ENCODE measurements at places on chromosomes 11 and 22. TPM values are rescaled to one million over a fixed set of nuclear protein-coding genes. Genes with fewer than 3 reads are reported as not detected.

DNA sequence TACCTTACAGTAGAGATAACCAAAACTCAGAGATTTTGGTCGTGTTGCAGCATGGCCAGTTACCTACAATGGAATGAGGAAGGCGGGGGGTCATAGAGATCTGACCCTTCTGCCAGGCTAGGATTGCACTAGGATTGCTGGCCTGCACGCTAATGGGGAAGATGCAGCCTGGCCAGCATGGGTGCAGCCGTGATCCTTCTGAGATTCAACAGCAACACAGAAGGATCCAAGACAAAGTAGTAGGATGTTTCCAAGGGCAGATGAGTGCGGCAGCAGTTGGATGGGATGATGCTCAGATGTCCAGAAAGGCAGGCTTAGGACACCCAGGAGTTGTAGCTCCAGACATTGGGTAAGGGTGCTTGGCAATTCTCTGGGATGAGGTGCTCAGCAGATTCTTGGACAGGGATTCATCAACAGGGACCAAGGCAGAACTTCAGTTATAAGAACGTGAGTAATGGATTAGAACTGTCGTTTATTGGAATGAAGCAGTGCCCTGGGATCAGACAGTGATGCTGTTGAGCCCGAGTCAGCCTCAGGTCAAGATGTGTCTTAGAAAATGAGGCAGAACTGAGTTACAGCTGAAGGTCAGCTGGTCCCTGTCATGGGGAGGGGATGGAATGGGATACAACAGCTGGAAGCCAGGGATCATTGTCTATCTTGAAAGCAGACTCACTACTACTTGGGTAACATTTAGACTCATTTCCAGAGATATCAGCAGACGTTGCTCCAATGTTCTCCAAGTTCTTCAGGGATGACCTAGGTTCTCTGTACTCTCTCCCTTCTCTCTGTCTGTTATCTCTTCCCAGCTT, 71.0 kb downstream of the PARVA start:
- no peak overlapping the region for H3K27ac ChIP-seq
- no peaks in the 10 kb centered on the region for H3K4me1 ChIP-seq
- no peak overlapping the region for H3K4me3 ChIP-seq

- no peak overlapping the region for H3K27ac ChIP-seq
- DNase-seq: no peak
- peaks cover 14% of the 10 kb centered on the region for H3K4me1 ChIP-seq
- no peak overlapping the region for H3K4me3 ChIP-seq
Observed at GRCh38 chr11:44982496-44983062, 31.9 kb upstream of the TP53I11 start.

PICALM gene
- total RNA-seq: 169 TPM

TOM1 gene
- total RNA-seq: 53.0 TPM

DNA sequence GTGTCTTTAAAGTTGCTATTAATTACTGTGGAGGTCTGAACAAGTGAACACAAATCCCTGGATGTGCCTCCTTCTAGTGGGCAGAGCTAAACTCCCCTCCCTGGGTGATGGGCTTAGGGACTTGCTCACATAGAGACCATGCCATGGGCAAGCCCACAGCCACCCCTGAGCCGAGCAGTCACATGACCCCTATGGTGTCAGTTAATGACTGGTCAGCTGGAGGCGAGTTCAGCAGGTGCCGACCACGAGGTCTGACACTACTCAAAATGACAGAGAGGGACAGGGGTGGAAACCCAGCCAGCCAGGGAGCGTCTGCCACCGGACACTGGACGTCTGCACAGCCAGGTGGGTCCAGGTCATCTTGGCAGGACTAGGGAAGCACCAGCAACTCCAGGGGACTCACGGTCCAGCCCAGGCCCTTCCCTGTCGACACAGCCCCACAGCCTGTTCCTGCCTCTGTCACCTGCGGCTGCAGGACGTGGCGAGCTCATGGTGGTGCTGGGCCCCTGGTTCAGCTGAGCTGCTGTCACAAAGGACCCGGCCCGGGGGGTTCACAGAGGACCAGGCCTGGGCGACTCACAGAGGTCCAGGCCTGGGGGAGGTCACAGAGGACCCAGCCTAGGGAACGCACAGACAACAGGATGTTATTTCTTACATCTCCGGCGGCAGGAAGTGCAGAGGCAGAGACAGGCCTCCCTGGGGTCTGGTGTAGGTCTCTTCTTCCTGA, 135.0 kb downstream of the BRD1 start:
- no peak overlapping the region for H3K4me3 ChIP-seq
- no peak for DNase-seq
- no peaks in the 10 kb centered on the region for H3K36me3 ChIP-seq
- no peak overlapping the region for H3K27ac ChIP-seq

SYT7 gene
- 114 TPM for total RNA-seq

DNA sequence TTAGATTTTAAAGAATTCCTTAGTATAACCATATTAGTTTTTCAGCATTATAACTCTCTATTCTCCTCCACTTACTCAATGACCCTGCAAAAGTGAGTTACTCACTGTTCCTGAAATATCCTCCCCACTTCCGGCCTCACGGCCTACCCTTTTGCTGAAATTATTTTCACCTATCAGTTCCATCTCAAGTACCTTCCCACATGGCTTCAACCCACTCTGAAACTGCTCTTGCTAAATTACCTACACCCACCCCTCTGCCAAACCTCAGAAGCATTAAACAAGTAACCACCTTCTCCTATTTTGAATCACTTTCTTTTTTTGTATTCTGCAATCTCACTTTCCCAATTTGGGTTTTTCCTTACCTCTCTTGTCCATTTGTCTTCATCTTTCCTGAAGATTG, 37.7 kb downstream of the OR5P2 start:
- H3K36me3 ChIP-seq: no peaks in the 10 kb centered on the region
- no peaks in the 10 kb centered on the region for H3K4me1 ChIP-seq
- no peak overlapping the region for H3K27ac ChIP-seq

SPI1 gene
- 14.2 TPM for total RNA-seq

GPHA2 gene
- not detected for total RNA-seq

DNA sequence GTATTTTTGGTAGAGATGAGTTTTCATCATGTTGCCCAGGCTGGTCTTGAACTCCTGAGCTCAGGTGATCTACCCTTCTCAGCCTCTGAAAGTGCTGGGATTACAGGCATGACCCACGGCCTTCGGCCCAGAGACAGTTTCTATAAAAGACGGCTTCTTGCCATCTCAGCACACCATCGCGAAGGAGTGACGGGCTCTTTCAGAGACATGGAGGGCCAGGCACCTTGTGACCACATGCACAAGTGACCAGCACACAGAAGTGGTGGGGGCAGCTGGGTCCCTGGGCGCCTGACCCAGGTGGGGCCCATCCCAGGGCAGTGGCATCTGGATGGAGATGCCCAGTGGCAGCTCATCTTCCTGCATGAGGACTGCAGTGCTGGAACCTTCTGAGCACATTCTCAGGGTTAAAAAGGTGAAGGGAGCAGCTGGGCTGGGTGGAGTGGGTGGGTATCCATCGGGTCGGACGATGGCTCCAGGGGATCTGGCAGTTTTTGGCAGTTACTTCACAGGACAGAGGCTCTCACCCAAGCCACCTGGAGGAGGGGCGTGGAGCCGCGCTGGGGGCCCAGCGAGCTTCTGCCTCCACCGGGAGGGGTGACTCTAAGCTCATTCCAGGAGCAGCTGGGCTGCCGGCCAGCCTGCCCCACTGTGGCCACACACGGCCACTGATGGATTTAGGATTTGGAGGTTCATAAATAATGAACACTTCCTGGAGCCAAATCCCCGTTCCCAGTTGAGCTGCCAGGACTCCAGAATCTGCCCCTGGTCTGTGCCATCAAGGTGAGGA, 373.0 kb downstream of the CTTN start:
- no peaks in the 10 kb centered on the region for H3K27me3 ChIP-seq
- no peak for DNase-seq
- H3K4me1 ChIP-seq: no peaks in the 10 kb centered on the region
- H3K4me3 ChIP-seq: no peak overlapping the region

DNA sequence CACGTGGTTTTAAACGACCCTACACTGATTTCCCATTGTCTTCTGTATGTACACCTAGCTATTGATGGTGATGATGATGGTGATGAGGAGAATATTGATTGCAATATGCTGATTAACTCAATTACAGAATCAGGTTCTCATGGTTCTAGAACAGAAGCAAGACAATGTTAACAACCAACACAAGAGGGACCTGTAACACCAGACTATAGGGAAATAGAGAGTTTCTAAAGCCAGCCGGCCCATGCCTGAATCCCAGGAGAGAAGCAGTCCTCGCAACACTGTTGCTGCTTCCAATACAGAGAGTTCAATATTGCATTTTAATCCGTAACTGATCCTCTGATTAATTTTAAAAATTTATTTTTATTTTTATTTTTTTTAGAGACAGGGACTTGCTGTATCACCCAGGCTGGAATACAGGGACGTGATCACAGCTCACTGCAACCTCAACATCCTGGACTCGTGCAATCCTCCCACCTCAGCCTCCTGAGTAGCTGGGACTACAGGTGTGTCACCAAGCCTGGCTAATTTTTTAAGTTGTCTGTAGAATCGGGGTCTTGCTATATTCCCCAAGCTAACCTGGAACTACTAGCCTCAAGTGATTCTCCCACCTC, 22.2 kb upstream of the UBASH3B start:
- no peak overlapping the region for H3K4me3 ChIP-seq
- no peak for DNase-seq
- H3K4me1 ChIP-seq: no peaks in the 10 kb centered on the region
- no peaks in the 10 kb centered on the region for H3K36me3 ChIP-seq
- H3K27me3 ChIP-seq: no peaks in the 10 kb centered on the region

BIRC3 gene
- 1.4 TPM for total RNA-seq

GRCh38 chr11:102244681-102245409, 72.4 kb upstream of the BIRC3 start:
- H3K36me3 ChIP-seq: no peaks in the 10 kb centered on the region
- H3K27ac ChIP-seq: no peak overlapping the region
- H3K4me1 ChIP-seq: peaks cover 3% of the 10 kb centered on the region
- no peak for DNase-seq

DNA sequence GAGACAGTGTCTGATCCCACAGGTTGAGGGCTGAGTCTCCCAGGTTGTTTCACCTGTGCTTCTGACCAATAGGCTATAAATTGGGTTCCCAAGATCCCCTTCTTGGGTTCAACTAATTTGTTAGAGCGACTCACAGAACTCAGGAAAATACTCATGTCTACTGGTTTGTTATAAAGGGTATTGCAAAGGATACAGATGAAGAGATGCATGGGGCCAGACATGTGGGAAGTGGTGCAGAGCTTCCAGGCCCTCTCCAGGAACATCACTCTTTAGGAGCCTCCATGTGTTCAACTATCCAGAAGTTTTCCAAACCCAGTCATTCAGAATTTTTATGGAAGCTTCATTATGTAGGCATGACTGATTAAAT, 4.7 kb downstream of the KLHL22 start:
- peaks cover 4% of the 10 kb centered on the region for H3K4me1 ChIP-seq
- no peak overlapping the region for H3K27ac ChIP-seq
- no peak for DNase-seq
- H3K4me3 ChIP-seq: no peak overlapping the region
- no peaks in the 10 kb centered on the region for H3K27me3 ChIP-seq

DNA sequence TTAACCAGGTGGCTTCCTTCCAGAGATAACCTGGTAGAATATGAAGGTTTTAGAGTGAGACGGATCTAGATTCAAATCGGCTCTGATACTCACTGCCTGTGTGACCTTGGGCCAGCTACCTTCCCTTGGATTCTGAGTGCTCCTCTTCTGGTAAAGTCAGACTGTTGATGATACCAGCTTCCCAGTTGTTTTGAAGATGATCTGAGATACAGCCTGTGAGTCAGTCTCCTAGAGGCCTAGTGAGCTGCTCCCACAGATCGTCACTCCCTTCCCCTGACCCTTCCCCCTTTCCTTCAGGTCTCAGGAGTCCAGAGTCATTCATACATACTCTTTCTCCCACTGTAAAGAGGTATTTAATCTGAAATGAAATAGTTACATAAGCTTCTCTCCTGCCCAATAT, 207.8 kb downstream of the GRIK4 start:
- no peak for DNase-seq
- H3K27me3 ChIP-seq: peaks cover 2% of the 10 kb centered on the region
- H3K36me3 ChIP-seq: no peaks in the 10 kb centered on the region
- no peaks in the 10 kb centered on the region for H3K4me1 ChIP-seq
- no peak overlapping the region for H3K27ac ChIP-seq

CECR2 gene
- total RNA-seq: 2.1 TPM

GRCh38 chr11:6440906-6441358, at the start of gene HPX:
Gene HPX (minus strand): TSS chr11:6440987. CDS start chr11:6440963, 24 bp downstream.
- peak within 1 kb of the TSS; percentile 97 for H3K4me3 ChIP-seq
- peak; percentile 61 for DNase-seq
- peaks cover 22% of the 10 kb centered on the region for H3K4me1 ChIP-seq
- H3K27me3 ChIP-seq: no peaks in the 10 kb centered on the region
- peaks cover 18% of the 10 kb centered on the region for H3K36me3 ChIP-seq

- H3K27ac ChIP-seq: peak overlapping the region; percentile 80
- no peaks in the 10 kb centered on the region for H3K27me3 ChIP-seq
- DNase-seq: no peak
- H3K36me3 ChIP-seq: no peaks in the 10 kb centered on the region
- peaks cover 31% of the 10 kb centered on the region for H3K4me1 ChIP-seq
Observed at GRCh38 chr11:3879216-3879966, 23.9 kb downstream of the STIM1 start.

CADM1 gene
- total RNA-seq: 13.0 TPM

PRR33 gene
- total RNA-seq: not detected

- H3K4me1 ChIP-seq: no peaks in the 10 kb centered on the region
- H3K4me3 ChIP-seq: no peak overlapping the region
Observed at GRCh38 chr11:112877581-112877980, 83.6 kb upstream of the NCAM1 start.

DNA sequence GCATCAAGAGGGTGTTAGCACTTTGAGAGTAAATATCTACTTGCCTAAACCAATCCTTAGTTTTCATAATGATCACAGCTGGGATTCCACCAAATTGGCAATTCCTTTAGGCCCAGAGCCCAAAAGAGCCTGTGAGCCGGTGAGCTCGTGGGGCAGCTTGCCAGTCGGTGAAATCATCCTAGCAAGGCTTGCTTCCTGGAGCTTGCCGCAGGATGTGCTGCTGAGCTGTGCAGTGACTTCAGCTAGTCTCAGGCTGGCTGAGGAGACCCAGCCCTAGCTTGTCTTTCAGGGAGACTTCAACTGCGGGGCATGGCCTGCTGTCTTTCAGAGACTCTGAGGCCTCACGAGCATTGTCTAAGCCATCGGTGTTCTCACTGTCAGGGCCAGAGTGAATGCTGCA, 73.6 kb upstream of the SUSD2 start:
- no peaks in the 10 kb centered on the region for H3K4me1 ChIP-seq
- H3K36me3 ChIP-seq: peaks cover 4% of the 10 kb centered on the region
- no peak overlapping the region for H3K4me3 ChIP-seq

DNA sequence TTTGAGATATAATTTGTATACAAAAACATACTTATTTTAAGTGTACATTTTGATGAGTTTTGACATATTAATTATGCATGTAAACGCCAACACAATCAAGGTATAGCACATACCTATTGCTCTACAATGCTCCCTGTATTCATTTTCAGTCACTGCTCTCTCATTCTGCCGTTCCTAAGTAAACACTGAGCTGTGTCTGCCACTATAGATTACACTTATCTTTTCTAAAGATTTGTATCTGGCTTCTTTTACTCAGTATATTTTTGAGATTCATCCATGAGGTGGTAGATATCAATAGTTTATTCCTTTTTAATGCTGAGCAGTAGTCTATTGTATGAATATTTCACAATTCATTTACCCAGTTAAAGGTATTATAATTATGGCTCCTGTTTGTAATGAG, 25.4 kb upstream of the BACE1-AS start:
- H3K36me3 ChIP-seq: peaks cover under 1% of the 10 kb centered on the region
- H3K27ac ChIP-seq: no peak overlapping the region
- no peak overlapping the region for H3K4me3 ChIP-seq
- H3K4me1 ChIP-seq: no peaks in the 10 kb centered on the region
